ENCODE measurements at places on chromosomes 6 and 20.
A peak's percentile ranks its signal among the peaks of the same experiment; 100 is the strongest.

DNA sequence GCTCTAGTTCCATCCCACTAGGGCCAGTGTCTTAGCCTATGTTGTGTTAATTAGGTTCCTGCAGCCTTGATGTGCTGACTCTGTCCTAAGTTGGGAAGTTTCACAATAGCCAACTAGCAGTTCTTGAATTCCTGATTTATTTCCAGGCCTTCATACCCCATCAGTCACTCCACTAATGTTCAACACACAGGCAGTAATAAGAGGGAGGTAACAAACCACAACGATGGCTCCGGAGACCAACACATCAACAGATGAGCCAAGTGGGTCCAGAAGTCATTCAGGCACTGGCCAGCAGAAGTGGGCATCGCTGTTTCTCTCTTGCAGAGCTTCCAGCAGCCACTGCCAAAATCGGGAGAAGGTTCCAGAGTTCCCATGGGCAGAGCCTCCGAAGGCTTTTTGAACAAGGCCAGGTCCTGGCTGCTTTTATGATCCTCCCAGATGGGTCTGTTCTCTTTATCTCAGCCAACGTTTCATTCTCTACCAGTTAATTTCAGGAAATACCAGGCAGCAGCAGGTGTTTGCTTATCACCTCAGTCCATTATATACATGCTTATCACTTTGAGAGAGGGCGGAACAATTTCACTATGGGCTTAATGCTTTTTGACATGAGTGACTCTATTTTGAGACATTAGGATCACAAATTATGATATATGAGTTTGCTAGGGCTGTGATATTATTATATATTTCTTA, 48.5 kb upstream of the NOP56 start:
- DNase-seq = no peak

DNA sequence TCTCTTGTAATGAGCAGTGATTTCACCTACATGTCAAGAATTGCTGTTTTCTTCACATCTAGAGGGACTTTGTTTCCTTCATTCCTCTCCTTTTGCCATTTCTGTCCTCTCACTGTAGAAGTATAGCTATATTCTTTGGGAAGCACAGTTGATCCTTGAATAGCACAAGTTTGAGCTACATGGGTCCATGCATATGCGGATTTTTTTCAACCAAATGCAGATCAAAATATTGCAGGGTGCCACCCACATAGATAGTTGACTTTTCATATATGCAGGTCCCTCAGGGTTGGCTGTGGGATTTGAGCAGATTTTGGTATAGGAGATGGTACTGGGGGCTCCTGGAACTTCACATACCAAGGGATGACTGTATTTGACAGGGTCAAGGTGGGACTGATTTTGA, 41.1 kb downstream of the BLTP3A start:
- DNase-seq = no peak

GRCh38 chr20:10771435-10772140, 97.8 kb upstream of the JAG1 start:
- DNase-seq = no peak

DNA sequence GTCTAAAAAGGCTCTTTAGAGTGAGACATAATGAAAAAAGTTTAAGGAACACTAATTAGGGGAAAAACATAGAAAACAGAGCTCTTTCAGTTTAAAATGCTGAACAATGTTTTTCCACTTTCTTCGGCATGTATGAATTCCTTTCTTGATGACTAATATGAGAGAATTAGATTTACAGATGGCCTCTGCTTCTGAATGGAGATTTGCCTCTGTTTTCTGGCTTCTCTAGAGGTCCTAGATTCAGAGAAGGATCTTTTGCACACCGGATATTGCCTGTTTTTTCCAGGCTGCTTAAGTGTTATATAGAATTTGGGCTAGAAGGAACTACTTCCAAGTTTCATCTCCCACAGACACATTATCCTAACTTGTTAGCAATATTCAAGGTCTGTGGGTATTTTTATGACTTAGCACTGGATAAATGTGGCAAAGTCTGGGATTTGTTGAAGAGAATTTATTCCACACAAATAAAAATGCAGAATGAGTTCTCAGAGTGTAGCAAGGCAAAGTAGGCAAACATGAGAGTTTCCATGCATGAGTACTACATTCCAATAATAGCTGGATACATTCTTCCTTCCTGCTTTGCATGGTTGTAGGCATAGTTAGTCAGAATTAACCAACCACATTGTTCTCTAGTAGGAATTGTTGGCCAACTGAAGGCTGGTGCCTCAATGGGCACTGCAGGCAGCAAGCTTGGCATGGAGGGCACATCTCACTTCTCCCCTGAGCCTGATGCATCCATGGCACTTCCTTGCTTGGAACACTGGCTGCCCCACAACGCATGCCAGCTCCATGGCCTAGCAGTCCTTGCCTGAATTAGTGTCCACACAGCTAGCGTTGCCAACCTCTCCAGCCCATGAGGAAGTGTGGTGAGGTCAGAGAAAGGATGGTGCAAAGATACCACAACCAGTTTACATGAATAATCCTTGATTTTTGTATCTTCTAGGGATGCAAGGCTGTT, 224.2 kb downstream of the CLIC5 start:
- DNase-seq = no peak

- DNase-seq = no peak
Observed at GRCh38 chr6:159655409-159655988, 37.5 kb downstream of the SOD2 start.

DNA sequence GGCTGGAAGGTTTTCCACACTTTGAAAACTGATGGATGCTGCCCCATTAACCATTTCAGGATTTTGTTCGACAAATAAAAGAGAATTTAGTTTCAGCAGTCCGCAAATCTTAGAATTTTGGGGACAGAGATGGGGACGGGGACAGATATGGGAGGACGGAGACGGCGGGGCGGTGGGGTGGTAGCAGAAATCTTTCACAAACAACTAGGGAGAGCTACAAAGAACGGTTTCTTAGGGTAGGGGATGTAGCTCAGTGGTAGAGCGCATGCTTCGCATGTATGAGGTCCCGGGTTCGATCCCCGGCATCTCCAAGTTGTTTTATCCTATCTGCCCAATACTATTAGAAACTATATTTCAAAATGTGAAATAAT, 15.1 kb downstream of the HMGN4 start:
- DNase-seq = peak; percentile 56

DNA sequence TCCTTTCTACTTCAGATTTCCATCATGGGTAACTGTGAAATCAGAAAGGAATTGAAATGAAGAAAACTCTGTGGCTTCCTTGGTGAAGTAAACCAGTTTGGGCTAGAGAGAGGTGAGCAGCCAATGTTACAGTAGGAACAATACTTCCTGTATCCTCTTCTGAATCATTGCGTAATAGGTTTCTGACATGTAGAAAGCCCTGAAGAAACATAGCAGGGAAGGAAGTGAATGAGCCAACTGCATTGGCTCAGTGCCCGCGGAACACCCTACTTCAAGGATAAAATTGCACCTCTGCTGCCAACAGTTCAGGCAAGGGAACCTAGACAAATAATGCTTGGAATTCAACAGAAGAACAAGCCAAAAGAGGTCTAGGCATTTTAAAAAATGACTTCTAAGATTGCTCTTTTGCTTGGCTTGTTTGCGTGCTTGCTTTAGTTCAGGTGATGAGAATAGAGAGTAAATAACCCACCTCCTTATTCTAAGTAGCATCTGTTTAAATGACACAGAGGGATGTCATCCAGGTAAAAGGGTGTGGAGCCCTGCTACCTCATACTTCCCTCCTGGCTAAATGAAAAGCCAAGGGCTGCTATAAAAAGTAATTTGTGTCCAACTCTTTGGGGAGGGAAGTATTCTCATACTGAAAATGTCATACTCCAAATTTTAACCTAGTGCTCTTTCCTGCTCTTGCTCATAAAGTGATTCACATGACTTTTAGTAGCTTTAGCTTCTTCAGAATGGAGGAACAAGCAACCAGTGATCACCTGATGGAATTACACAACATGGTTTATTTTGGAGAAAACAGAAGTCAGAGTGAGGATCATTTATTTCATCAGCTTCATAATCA, 30.0 kb upstream of the AKIRIN2 start:
- no peak for DNase-seq

GRCh38 chr20:53176134-53176533, 204.0 kb downstream of the TSHZ2 start:
- no peak for DNase-seq

- DNase-seq = no peak
Observed at GRCh38 chr20:9928281-9928737, 89.4 kb upstream of the PAK5 start.

DNA sequence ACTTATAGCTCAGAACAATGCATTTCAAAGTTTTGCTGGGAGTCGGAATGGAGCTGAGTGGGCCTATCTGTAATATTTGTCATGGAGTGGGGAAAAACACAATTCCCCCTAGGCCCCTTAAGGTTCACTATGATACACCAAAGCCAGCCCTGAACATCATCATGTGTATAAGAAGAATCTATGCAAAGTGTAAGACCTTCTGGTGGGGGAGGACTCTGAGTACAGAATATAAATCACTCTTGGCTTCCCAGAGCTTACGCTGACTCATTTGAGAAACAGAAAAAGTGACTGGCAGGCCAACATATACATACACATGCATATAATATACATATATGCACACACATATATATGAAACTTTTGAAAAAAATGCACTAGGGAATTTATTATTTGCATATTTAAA, 54.1 kb upstream of the UBR2 start:
- no peak for DNase-seq

DNA sequence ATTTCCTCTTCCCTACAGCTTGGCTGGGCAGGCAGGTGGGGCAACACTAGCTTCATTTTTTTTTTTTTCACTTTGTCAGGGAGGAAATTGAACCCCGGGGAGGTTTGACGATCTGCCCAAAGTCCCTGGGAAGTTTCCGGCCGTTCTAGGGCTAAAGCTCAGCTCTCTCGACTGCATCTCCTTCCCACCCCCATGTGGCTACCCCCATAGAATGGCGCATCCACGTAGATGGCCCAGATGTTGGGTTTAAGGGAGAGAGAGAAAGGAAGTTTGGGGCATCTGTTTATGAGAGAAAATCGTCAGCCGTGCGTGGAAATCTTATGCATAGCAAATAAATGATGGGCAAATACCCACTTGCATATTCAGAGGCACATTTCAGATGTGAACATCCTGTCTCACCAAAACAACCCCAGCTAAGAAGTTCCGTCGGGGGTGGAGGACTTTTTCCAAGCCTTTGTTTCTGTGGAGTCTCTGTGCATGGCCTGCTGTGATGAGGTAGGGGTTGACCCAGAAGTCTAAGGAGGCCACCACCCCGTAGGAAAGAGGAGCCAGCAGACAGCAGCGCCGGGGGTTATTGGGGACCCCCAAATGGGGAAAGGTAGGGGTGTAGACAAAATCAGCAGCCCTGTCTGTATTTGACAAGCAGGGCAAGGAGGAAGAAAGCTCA, 40.5 kb upstream of the ZNF831 start:
- DNase-seq = no peak

DNA sequence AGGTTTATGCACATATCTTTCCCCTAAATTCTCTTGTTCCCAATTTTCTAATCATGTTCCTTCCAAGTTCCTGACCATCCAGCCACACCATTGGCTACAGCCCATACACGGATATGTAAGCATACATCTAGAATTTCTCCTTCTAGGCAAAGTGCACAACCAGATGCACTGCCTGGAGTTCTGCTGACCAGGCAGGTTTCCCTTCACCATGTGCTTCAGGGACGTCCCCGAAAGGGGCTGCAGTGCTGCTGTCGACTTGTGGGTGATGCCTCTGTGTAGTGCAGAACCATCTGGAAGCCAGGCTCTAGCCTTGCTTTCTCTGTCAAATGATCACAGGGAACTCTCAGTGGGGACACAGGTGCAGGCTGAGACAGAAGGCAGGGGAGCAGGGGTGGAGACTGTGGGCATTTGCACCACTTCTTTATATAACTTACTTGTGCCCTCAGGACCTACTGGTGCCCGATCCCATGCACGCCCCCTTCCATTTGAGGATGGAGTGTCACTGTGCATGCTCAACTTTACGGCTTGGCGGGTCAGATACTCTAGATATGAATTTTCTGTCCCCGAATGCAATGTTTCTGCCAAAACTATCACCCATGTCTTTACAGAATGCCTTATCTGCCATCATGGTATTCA, 37.5 kb upstream of the SMOC2 start:
- DNase-seq = no peak

- DNase-seq = no peak
Observed at GRCh38 chr20:59082077-59082740, 39.6 kb upstream of the PRELID3B start.
